CD4-positive, alpha-beta T cell treated with Interleukin-2 at 100 ng/mL for 4 hours (primary cell): ENCODE measurements at places on chromosomes 12 and 14.
A peak's percentile ranks its signal among the peaks of the same experiment; 100 is the strongest.

- DNase-seq, result no peak
Observed at GRCh38 chr12:103077108-103077773, 119.8 kb downstream of the ASCL1 start.

GRCh38 chr14:55241673-55242072 is 29.5 kb upstream of the FBXO34 start:
- no peak for DNase-seq

- DNase-seq, result no peak
Observed at GRCh38 chr14:55518391-55518790, 61.6 kb upstream of the KTN1 start.

GRCh38 chr14:62711351-62712023 is 333.8 kb downstream of the KCNH5 start:
- DNase-seq, result no peak

DNA sequence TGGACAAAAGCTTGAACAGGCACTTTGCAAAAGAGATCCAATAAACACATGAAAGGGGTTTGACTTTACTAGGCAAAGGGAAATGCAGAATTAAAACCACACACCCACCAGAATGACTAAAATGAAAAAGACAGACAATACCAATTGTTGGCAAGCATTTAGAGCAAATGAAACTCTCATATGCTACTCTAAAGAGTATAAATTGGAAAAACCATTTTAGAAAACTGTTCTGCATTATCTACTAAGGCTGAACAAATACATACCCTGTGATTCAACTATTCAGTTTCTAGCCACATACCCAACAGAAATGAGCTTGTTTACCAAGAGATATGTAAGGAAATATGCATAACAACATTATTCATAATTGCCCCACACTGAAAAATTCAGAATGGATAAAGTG is 8.5 kb upstream of the IL22 start:
- no peak for DNase-seq

- DNase-seq, result peak; percentile 47
Observed at GRCh38 chr14:69107407-69108003, 45.4 kb downstream of the DCAF5 start.

- DNase-seq, result no peak
Observed at GRCh38 chr12:80413462-80413861, 30.6 kb upstream of the PTPRQ start.

DNA sequence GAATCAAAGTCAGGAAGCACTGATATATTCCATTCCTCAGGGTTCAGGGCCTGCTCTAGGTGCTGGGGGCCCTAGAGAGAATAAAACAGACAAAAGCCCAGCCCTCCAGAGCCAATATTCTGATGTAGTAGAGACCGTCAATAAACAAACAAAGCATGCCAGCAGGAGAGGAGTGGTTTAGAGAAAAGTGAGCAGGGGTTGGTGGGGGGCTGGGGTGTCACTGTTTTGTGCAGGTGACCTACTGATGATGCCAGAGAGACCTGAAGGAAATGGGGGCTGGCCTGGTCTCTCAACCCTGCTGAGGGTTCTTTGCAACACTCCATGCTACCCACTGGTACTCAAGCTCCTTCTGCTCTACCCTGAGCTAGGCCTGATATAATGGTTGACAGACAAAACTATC is 26.5 kb downstream of the IL26 start:
- no peak for DNase-seq

GRCh38 chr12:82648259-82648909 is 38.3 kb upstream of the TMTC2 start:
- DNase-seq, result no peak

- DNase-seq, result no peak
Observed at GRCh38 chr12:67275380-67275913, 6.3 kb downstream of the CAND1 start.

DNA sequence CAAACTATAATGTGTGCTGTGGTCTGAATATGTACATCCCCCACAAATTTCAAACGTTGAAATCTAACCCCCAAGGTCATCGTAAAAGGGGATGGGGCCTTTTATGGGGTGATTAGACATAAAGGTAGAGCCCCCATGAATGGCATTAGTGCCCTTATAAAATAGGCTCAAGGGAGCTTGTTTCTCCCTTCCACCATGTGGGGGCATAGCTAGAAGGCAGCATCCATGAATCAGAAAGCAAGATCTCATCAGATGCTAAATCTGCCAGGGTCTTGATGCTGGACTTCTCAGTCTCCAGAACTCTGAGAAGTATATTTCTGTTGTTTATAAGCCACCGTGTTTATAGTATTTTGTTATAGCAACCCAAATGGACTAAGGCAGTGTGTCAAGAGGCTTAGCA is 33.4 kb upstream of the IGF1 start:
- DNase-seq, result no peak

DNA sequence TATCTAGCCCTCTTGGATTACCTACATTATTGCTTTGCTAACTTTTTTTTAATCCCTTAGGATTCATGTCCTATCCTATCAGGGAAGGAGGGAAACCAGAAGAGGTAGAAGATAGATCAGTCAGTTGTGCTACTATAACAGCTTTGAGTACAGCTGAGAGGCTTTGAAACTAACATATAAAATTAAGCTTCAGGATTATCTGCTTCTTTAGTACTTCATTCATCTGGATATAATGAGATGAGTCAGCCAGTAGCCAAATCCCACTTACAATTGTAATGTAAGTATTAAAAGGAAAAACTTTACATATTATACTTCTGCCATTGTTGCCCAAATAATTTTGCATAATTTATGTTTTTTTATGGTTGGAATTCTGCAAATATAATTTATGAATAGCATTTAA is 33.4 kb upstream of the ANO6 start:
- DNase-seq, result no peak
